BE2C (cell line): ENCODE measurements at places on chromosomes 16 and 17.

DNA sequence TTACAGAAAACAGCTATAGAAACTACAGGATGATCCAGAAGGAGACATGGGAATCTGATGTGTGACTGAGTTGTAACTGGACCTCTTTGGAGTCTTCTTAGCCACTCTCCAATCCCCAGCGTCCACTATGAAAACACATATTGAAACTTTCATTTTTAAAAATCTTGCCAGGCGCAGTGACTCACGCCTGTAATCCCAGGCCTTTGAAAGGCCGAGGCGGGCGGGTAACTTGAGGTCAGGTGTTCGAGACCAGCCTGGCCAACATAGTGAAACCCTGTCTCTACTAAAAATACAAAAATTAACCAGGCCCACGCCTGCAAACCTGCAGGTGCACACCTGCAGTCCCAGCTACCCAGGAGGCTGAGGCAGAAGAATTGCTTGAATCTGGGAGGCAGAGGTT, 53.3 kb downstream of the HIC1 start:
- DNase-seq, result no peak

- DNase-seq, result no peak
Observed at GRCh38 chr17:69064001-69064400, 3.3 kb upstream of the ABCA9 start.

DNA sequence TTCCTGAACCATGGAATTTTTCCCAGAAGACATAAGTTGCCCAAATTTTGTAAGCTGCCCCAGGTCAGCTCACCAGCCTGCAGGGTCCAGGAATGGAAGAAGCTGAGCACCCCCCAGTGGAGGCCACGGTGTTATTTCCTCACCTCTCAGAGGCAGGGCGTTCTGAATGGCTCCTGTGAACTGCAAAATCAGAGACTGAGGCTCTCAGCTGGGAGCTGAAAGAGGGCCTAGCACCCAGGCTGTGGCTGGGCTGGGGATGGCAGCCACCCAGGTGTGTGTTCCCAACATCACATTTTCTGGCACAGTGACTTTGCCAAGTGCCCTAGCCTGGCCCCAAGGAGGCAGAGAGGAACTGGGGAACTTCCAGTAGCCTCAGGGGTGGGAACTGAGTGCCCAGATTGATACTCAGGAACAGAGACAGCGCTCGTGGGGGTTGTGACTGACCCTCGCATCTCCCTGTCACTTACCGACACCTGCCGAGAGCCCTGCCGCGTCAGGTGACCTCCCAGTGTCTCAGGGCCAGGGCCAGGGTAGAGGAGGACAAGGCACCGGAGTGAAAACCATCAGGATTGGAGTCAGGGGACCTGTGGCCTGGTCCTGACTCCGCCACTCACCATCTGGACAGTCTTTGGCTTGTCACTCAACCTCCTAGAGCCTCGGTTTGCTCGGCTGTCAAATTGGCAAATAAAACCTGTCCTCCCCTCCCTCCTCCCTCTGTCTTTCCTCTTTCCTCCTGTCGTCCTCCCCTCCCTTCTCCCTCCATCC, 11.3 kb downstream of the CACNG4 start:
- DNase-seq, result no peak

GRCh38 chr16:28537076-28537475, 1.7 kb downstream of the NUPR1 start:
- no peak for DNase-seq
